ENCODE measurements at places on chromosomes 7 and 10. TPM values are rescaled to one million over a fixed set of nuclear protein-coding genes. Genes with fewer than 3 reads are reported as not detected.
A peak's percentile ranks its signal among the peaks of the same experiment; 100 is the strongest.

- peak; percentile 97 for DNase-seq
Measured at GRCh38 chr10:624605-625332, 64.7 kb downstream of the DIP2C start.

- no peak for DNase-seq
Measured at GRCh38 chr7:51278797-51279196, 37.8 kb downstream of the COBL start.

The SPDYE2 gene
- total RNA-seq: not detected

- no peak for DNase-seq
Measured at GRCh38 chr7:55878691-55879090, 8.6 kb upstream of the ZNF713 start.

DNA sequence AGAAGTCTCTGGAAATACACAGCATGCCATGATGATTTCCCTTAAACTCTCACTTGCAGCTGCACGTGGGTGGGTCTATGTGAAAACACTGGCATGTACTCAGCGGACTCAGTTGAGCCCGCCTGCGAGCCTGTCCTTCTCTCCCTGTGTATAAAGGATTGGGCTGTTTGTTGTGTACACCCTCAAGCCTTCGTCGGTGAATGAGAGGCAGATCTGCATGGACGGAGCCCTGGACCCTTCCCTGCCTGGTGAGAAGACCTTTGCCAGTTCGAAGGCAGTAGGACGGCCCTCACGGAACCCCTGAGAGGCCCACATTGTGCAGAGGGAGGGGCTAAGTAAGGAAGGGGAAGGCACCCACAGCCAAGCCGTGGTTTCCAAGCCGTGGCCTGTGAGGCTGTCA, 121.2 kb downstream of the WDFY4 start:
- DNase-seq: no peak

- no peak for DNase-seq
Measured at GRCh38 chr10:21733710-21734109, 199.7 kb downstream of the MLLT10 start.

The CTBP2 gene
- 65.1 TPM for total RNA-seq

The COL13A1 gene
- total RNA-seq: 1.8 TPM

Measured in osteoblast (primary cell).